ENCODE measurements at places on chromosomes 3 and 15. TPM values are rescaled to one million over a fixed set of nuclear protein-coding genes. Genes with fewer than 3 reads are reported as not detected.

DNA sequence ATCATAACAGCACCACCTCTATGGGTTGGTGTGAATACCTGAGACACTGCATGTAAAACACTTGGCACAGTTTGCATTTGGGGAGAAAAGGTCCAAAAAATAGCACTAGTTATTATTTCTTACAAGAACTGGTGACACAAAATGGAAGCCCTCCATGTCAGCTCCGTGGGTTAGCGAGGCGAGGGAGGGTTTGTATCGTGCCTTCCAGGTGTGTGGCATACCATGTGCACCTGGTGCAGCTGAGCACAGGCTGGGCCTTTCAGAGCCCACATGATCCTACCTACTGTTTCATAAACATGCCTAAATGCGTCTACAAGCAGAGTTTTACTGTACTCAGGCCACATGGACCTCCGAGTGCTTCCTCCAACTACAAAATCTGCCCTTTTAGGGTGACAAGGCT, 5.6 kb downstream of the CXCR6 start:
- DNase-seq: no peak

GRCh38 chr3:143408771-143409170, 289.2 kb downstream of the CHST2 start:
- DNase-seq: no peak

DNA sequence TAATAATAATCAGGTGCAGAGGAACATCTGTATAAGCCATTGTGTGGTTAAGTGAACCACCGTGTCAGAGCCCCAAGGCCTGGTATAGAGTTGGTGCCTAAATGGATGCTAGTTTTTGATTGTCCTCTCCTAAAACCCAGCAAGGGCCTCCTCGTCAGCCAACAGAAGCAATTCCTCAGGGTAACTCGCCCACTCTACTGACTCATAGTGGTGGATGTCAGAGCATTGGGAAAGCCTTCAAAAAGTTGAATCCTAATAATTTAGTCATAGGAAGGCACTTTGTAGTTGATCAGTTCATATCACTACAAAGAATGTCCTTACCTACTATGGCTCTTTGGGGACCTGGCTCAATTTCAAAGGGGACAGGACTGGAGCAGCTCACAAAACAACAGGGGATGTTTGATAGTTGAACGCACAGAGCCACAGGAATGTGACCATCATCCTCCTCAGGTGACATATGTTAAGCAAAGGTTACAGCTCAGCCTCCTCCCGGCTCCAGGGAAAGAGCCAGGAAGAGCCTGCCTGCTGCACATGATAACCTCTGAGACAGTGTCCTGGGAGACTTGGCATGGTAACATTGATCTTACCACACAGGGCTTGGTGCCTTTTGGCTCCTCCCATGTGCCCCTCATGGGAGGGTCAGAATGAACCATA, 338.7 kb downstream of the CLSTN2 start:
- DNase-seq: no peak

DNA sequence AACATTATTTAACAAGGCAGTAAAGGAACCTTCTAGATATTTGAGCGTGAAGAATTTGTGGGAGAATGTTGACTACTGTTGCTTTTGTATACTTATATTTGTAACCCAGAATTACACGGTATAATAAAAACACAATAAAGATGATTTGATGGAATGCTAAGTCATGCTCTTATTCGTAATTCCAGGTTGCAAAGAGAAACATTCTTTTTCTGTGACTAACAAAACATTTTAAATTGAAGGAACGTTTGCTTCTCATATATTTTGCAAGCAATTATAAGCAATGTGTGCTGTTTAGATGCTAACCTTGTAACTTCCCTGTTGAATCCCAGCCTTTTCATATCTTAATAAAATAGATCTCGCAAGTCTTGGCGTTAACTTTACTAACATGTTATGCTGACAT, 124.4 kb upstream of the CGNL1 start:
- no peak for DNase-seq

DNA sequence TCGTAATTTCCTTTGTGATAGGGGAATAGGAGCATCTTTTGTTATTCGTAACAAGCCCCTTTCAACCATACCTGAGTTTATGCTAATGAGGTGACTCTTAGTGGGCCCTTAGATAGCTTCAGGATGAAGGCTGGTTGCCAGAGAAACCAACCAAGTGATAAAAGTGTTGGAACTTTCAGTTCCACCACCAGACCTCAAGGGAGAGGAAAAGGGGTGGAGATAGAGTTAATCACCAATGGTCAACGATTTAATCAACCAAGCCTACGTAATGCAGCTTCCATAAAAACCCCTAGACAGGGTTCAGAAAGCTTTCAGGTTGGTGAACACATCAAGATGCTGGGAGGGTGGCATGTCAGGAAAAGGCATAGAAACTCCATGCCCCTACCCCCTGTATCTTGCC, 33.0 kb downstream of the HERC1 start:
- no peak for DNase-seq

Gene TRIM42
- total RNA-seq: not detected

- DNase-seq: no peak
These were observed 40.5 kb downstream of the STT3B start for GRCh38 chr3:31573036-31573779.
